ENCODE measurements at places on chromosomes 4 and X. TPM values are rescaled to one million over a fixed set of nuclear protein-coding genes. Genes with fewer than 3 reads are reported as not detected.

DNA sequence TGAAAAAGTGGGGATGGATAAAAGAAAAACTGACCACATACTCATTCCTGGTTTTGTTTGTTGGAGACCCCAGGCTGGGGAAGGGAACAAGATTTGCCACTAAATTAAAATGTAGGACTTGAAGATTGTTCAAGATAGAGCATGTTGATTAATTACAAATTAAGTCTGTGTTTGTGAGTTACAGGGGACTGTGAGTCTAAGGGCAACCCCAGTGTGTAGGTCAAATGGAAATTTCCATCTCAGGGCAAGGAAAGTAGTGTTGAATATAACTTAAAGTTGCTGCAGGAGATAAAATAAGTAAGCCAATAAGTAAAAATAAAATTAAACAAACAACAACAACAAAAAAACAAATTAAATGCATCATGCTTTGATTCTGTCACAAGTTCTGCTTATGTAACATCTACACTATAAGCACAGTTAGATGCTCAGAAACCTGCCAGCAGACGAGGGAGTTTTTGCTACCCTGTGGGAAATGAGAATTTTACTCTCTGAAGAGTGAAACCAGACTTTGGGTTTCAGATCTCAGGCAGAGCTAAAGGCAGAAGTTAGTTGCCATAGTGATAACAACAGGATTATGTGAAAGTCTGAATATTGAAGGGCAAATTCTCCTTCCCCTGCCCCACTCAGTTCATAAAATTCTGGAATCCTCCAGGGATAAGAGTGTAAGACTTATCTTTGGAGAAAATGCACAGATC lies 352.3 kb downstream of the GRXCR1 start:
- no peaks in the 10 kb centered on the region for H3K36me3 ChIP-seq
- no peaks in the 10 kb centered on the region for H3K27me3 ChIP-seq
- DNase-seq = no peak
- H3K27ac ChIP-seq = no peak overlapping the region

DNA sequence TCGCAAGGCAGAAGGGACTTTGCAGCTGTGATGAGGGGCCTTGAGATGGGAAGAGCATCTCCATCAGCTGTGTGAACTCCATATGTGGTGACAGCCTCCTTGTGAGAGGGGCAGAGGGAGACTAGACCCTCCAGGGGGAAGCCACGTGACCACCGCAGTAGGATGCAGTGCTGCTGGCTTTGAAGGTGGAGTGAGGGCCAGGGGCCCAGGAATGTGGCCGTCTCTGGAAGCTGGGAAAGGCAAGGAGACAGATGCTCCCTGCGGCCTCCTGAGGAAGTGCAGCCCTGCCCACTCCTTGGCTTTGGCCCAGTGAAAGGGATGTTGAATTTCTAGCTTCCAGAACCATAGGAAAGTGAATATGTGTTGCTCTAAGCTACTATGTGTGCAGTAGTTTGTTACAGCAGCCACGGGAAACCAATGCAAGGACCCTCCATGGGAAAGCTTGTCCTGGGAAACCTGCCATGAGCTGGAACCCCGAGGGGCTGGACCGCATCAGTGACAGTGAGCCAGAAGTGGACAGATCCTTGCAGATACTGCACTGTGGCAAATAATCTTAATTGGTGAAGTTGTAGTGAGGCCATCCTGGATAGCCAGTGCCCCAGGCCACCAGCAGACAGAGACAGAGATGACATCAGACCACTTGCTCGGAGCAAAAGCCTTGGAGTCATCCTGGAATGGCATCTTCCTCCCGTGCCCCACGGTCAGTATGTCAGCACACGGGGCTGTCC lies 35.4 kb upstream of the SORCS2 start:
- no peak for DNase-seq
- no peaks in the 10 kb centered on the region for H3K27me3 ChIP-seq
- H3K4me3 ChIP-seq = no peak overlapping the region
- no peaks in the 10 kb centered on the region for H3K4me1 ChIP-seq

- no peak overlapping the region for H3K4me3 ChIP-seq
- no peaks in the 10 kb centered on the region for H3K36me3 ChIP-seq
- no peaks in the 10 kb centered on the region for H3K27me3 ChIP-seq
Observed at GRCh38 chr4:13681570-13681969, 54.0 kb upstream of the BOD1L1 start.

GRCh38 chr4:85834934-85835333 lies 360.0 kb downstream of the ARHGAP24 start:
- H3K4me1 ChIP-seq = peaks cover 2% of the 10 kb centered on the region
- no peak overlapping the region for H3K27ac ChIP-seq
- H3K27me3 ChIP-seq = no peaks in the 10 kb centered on the region
- H3K36me3 ChIP-seq = no peaks in the 10 kb centered on the region
- H3K4me3 ChIP-seq = no peak overlapping the region

Gene SSX2
- not detected for total RNA-seq

Gene NAP1L3
- total RNA-seq = 12.9 TPM

All from aorta (tissue), 5 donors.